ENCODE measurements at places on chromosomes 1 and 21.

GRCh38 chr1:196306421-196306820 is 301.8 kb downstream of the KCNT2 start:
- DNase-seq: no peak

DNA sequence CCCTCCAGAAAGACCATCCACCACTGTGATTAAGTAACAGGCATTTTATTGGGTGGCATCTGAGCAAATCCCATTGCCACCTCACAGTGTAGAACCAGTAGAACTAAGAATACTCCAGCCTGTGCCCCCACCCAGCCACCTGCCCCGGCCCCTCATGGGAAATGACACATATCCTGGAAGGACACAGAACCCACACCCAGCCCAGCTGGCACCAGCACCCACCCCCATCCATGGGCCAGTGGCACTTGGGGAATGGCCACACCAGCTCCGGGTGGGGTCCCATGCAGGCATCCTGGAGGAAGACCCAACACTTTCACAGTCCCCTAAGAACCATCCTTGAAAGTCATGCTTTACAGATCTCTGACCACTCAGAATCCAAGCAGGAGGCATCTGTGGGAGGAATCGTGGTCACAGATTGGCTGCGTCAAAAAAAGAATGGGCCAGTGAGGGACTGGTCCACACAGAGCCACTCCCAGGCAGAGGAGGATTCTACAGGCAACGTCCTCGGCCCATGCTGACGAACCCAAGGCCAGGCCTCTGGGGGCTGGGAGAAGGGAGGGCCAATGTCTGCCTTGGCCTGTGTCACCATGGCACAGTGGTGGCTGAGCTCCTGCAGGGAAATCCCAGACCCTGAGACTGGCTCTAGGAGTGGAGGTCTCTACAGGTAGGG is 12.1 kb upstream of the TAS1R2 start:
- DNase-seq: no peak

GRCh38 chr1:89287181-89288050 is 14.8 kb upstream of the GBP5 start:
- DNase-seq: no peak

- DNase-seq: no peak
Observed at GRCh38 chr1:78333502-78333901, 157.3 kb upstream of the PTGFR start.

DNA sequence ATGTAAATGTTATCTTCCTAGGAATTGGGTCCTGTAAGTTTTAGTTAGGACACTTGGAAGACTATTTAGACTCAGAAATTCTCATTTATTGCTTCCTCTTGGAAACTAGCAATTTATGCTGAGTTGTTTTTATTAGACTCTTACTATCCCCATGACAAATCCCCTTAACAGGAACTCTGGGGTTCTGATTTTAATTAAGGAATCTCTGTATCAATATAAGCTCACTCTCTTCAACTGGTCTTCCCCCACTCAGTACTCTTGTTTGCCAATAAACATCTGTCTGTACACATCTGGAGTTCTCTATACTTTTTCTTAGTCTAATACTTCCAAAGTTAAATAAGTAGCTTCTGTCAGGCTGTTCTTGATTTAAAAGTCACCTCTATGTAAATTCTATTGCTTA is 64.1 kb upstream of the TBX15 start:
- no peak for DNase-seq

GRCh38 chr1:214583824-214584554 is 19.0 kb upstream of the CENPF start:
- DNase-seq: no peak

DNA sequence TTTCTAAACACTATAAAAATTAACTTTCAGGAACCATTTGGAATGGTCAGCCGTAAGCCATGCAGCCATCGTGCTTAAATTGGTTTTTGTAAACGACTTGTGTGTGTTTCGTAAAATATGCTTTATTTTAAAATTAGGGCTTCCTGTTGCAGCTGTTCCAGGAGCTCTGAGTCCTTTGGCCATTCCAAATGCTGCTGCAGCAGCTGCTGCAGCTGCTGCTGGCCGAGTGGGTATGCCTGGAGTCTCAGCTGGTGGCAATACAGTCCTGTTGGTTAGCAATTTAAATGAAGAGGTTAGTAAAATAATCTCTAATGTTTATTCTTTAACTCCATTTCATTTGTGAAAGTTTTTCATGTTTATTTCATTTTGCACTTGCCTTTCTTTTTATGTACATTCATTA is 83.1 kb downstream of the PTBP2 start:
- no peak for DNase-seq

DNA sequence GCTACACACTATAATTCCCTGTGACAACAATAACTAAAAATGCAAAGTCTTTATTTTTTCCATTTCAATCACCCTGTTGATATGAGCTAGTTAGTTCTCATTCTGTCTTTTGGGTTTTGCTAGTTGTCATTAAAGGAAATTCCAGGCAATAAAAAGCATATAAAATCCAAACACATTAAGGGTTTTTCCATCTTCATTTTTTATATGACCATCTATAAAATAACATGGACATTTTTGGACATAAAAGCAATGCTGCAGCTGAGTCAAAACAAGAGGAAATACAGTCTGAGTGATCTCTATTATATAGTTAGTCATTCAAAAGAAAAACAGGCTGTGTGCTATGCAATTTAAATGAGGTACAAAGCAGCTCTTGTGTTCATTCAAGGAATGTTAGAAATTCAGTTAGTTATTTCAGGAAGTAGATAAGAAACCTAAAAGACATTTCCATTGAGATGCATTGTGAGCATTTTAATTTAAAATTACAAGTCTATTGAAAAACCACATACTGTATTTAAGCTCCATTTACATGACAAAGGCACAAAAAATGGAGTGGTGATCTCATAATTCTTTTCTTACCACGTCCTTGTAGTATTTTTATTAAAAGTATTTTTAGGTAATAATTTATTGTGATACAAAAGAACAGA is 67.3 kb upstream of the BCL10 start:
- DNase-seq: no peak

GRCh38 chr1:99608058-99608457 is 37.9 kb upstream of the PALMD start:
- DNase-seq: no peak

DNA sequence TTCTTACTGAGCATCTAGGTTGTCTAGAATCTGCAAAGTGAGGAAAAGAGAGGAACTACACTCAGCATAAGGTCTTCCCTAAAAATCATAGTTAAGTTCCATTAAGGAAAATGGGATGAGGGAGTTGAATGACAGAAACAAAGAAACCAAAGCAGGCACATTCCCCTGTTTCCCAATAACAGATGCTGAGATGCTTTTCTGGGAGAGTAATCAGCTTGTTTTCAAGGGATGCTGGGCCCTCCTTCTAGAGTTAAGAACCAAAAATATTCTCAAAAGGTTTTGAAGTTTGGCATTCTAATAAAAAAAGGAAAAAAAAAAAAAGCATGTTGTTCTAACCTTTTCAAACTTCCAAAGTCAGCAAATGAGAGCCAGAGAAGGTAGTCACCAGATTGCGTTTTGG is 105.2 kb upstream of the ZNF648 start:
- DNase-seq: no peak

- DNase-seq: no peak
Observed at GRCh38 chr1:23864801-23865542, 3.1 kb downstream of the FUCA1 start.

DNA sequence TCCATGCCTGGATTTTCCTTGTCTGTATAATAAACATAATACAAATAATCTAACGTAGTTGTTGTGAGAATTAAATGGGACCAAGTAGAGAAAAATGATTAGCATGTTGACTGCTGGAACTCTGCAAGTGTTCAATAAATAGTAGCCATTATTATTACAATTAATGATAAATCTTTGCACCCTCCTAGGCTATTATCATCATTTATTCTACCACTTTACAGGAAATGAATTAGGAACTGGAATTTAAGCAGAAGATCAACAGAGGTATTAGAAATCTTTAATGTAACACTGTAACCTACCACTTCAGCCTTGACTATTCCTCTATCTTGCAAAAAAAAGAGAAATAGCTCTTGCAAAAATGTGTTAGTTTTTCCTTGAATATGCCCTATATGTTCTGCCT is 61.9 kb upstream of the TTC39A start:
- DNase-seq: no peak

GRCh38 chr1:229368347-229368746 is 25.5 kb upstream of the CCSAP start:
- DNase-seq: no peak

GRCh38 chr1:43973981-43974442 is 748 bp upstream of the ATP6V0B start:
- no peak for DNase-seq

- no peak for DNase-seq
Observed at GRCh38 chr1:183023601-183024316, 539 bp downstream of the LAMC1 start.

DNA sequence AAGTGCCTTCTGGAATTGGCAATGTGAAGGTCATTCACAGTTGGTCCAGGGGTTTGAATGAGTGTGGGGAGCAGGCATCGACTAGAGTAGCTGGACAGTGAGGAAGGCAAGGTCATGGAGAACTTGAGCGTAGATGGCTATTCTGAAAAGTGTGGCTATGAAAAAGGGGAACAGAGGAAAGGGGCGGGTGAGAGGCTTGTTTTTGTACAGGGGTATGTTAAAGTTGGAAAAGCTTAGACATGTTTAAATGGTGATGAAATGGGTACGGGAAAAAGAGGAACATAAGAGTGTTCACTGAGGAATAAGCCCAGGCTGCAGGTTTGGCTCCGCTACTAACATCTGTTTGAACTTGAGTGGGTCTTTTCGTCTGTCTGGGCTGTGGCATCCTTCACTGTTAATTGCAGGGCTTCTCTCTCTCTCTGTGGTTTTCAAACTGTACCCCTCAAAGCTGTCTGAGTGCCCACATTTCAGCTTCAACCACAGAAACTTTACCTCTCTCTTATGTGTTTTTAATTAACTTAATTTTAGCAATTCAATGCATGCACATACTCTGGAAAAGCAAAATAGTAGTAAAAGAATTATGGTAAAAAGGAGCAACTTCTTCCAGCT is 70.8 kb upstream of the COA6 start:
- DNase-seq: no peak

DNA sequence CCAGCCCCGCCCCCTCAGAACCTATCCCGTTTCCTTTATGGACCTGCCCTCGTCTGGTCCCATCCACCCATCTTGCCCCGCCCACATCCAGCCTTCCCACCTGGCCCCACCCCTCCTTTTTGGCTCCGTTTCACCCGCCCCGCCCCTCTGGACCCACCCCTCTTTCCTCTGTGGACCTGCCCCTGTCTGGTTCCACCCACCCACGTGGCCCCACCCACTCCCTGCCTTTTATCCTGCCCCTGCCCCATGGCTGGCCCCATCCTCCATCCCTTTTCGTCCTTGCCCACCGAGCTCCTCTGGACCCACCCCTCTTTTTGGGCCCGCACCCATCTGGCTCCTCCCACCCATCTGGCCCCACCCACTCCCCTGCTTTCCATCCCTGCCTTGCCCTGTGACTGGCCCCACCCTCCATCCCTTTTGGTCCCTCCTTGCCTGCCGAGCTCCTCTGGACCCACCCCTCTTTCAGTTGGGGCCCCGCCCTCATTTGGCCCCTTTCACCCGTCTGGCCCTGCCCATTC is 177.3 kb downstream of the CAMTA1 start:
- DNase-seq: no peak

GRCh38 chr1:162908780-162909179 is 47.8 kb upstream of the CCDC190 start:
- DNase-seq: no peak

DNA sequence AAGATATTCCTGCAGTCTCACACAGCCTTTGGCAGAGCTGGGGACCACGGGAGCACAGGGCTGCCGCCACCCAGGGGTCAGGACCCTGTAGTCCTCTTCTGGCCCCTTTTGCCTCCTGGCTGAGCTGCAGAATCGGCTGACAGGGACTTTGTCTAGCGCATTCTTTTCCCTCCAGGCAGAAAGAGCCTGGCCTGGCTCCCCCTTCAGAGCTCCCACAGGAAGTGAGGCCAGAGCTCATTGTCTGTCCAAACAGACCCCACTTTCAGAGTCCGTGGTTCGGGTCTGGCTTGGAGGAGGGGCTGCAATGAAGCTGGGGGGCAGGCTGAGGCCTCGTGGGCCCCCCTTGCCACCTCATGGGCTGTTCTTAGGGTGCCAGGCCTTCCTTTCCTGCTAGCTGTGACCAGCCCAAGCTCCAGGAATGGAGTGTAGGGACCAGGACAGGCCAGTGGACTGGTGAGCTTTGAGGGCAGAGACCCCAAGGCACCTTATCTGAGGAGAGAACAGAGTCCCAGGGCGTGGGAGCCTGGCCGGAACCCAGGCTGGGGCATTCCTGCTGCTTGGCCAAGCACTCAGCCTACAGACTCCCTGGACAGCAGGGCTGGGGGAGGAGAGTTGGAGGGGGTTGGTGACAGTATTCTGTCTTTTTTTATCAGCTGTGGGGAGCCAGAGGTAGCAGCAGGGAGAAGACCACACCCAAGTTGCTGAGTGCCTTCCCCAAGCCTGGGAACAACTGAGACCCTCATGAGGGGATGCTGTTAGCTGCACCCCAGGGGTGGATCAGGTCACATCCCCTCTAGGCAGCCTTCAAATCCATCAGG is 4.7 kb downstream of the CELSR2 start:
- DNase-seq: no peak

GRCh38 chr1:165841582-165842017 is 14.2 kb downstream of the UCK2 start:
- no peak for DNase-seq

GRCh38 chr1:8424539-8425116 is 106.7 kb downstream of the SLC45A1 start:
- no peak for DNase-seq

DNA sequence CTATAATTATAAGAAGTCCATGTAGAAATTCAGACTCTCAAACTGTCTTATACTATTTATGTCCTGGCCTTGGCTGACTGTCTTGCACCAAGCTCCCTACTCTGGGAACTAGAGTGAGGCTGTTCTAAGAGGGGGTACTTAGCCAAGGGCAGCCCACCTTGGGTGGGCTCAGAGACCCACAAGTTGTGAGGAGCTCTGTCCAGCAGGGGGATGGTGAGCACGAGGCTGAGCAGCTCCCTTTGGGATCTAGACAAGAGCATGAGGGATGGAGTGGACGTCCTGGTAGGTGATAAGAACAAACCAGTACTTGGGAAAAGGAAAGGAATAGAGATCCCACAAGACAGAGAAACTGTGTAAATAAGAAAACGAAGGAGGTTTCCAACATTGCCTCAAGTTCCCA is 127.1 kb upstream of the SLC44A3 start:
- DNase-seq: no peak

DNA sequence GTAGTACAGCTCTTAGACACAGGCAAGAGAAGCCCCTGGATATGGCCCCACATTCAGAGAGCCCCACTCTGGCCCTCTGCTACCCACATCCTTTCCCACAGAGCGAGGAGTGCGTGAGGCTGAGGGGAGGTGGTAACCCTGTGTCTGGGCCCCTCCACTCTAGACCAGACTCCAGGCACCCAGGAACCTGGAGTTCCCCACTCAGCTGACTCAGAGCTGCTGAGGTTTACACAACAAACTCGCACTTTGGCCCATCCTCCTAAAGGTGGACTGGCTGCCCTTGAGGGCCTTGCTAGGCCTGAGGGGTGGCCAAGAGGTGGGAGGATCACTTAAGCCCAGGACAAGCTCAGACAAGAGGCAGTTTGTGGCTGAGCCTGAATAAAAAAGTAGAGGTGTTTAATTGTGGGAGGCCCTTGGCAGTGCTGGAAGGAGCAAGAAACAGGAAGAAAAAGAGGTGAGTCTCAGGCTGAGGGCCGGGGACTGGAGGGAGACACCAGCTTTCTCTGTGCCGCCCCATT is 10.7 kb downstream of the MR1 start:
- no peak for DNase-seq

GRCh38 chr1:220764757-220765156 is 16.6 kb downstream of the MTARC2 start:
- DNase-seq: no peak

- DNase-seq: no peak
Observed at GRCh38 chr1:178166429-178167024, 72.6 kb downstream of the RASAL2 start.

Measured in DMS 273 treated with DMSO at 0.1 percent for 48 hours (cell line).